ENCODE measurements at places on chromosomes 3 and 15.

DNA sequence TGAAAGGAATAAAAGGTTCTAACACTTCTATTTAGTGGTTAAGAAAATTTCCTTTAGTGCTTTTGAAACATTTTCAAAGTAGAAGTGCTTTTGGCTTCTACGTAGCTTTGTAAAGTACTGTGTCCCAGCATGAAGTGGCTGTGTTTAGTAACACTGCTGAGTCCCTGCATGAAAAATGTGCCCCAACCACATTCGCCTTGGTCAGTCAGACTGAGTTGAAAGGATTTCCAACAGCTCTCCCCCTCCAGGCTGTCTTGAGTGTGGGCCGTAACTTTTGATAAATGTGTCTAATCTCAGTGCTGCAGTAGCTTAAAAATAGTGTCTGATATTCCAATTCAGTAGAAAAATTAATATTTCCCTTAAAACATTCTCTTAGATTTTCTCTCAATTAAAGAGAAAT is 115.0 kb downstream of the NR1D2 start:
- no peak for DNase-seq

DNA sequence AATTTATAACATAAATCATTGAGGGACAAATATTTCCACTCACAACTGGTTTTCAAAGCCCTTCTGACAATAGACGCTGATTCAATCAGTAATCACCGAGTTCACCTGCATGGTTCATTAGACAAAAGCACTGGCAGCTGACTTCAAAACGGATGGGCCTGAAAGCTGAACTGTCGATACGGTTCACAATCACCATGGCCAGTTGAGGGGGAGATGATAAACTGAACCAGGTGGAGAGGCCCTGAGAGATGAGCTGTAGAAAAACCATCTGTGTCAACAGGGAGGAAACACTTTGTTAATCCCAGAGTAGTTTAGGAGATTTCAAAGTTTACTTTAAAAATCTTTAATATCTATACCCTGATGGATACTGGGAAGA is 75.0 kb downstream of the PEX5L start:
- DNase-seq = no peak

DNA sequence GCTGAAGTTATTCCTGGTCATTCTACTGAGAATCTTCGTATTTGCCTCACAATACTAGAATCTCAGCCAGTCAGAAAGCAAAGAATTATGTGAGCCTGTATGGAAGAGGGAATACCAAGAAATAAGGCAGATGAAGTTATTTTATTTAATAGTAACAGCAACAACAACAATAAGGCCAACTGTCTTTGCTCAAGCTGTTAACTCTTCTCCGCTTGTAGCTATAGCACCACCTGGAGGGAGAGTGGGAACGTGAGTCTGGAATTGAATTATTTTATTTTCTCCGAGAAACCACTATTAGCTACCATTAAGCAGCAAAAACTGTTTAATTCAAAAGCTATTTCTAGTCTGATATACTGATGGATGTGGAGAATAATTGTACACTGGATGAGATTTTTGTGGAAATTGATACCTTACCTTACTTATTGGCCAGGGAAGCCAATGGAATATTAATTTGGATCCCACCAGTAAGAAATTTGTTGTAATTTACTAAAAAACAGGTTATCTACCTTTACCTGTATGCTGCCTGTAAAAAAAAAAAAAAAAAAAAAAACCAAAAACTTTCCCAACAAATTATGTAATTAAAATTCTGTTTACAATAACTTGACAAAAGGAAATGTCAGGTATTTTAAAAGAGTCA is 50.1 kb downstream of the CALML4 start:
- DNase-seq = no peak

GRCh38 chr3:80492162-80492561 is 724.4 kb upstream of the ROBO1 start:
- no peak for DNase-seq

- no peak for DNase-seq
Observed at GRCh38 chr3:187120326-187120725, 19.0 kb downstream of the RPL39L start.

DNA sequence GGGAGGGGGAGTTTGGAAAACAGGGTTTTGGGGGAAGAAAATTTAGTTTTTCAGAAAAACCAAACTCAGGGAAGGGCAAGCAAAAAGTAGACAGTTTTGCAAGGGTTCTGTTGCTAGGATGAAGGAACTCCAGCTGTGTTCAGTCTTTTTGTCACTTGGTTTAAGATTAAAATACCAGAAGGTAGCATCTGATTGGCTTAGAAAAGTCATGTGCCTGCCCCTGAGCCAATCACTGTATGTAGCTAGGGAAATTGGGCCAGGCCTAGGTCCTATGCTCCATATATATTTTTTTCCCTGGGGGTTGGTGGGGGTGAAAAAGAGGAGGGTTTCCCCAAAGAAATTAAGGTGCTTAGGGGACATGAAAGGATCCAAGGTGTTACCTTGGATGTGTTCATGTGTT is 24.3 kb downstream of the CLDN11 start:
- no peak for DNase-seq

DNA sequence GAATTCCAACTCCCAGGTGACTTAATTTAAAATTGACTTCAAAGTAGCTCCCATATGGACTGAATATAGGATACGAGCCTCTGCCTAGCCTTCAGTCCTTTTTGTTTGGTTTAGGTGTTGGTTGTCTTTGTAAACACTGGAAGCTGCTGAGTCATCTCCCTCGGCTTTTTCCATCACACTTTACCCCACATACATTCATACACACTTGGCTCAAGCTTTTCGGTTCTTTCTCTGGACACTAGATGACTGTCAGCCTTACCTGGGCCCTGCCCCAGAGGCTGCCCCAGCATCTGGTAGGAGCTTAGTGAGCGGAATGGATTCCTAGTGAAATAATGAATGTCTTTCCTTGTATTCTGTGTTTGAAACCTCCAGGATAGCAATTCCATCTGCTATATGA is 201.5 kb upstream of the IL12A start:
- peak; percentile 68 for DNase-seq

GRCh38 chr3:194483850-194484249 is 3.0 kb downstream of the ATP13A3 start:
- peak; percentile 50 for DNase-seq

- peak; percentile 40 for DNase-seq
Observed at GRCh38 chr15:71294251-71294910, 179.1 kb downstream of the THSD4 start.

- no peak for DNase-seq
Observed at GRCh38 chr3:184756151-184757021, 44.5 kb upstream of the MAGEF1 start.

DNA sequence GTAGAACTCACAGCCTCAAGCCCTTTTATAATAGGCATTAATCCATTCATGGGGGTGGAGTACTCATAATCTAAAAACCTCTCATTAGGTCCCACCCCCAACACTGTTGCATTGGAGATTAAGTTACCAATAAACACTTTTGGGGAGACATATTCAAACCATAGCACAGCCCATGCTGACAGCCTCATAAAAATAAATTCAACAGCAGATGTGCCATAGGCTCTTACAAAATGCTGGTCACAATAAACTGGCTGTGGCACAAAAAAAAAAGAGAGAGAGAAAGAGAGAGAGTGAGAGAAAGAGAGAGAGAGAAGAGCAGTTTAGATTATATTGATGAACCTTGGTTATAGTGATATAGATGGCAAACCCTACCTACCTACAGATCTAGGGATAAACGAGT is 1000.9 kb downstream of the TUSC7 start:
- DNase-seq = no peak

DNA sequence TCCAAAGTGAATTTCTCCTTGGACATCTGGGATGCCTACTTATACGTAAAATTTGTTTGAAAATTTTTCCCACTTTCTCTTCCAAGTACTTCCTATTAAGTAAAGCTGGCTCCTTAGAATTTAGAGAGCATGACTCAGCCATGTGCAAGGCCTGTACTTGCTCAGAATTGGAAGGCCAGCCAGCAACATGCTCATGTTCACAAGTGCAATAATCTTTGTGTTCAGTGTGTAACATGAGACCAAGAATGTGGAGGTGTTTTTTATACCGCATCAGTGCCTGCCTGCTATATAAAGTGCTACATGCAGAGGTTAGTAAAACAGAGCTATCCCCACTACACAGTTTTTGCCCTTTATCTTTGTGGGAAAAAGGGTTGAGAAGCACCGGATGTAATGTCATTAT is 151.9 kb upstream of the FEZF2 start:
- no peak for DNase-seq

DNA sequence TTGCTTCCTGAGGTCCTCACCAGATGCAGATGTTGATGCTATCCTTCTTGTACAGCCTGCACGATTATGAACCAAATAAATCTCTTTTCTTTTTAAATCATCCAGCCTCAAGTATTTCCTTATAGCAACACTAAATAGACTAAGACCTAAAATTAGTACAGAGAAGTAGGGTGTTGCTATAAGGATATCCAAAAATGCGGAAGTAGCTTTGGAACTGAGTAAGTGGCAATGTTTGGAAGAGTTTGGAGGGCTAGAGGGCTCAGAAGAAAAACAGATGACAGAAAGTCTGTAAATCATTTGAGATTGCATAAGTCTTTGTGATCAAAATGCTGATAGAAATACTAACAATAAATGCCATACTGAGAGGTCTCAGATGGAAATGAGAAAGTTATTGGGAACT is 894.9 kb downstream of the DIPK2A start:
- DNase-seq = no peak

DNA sequence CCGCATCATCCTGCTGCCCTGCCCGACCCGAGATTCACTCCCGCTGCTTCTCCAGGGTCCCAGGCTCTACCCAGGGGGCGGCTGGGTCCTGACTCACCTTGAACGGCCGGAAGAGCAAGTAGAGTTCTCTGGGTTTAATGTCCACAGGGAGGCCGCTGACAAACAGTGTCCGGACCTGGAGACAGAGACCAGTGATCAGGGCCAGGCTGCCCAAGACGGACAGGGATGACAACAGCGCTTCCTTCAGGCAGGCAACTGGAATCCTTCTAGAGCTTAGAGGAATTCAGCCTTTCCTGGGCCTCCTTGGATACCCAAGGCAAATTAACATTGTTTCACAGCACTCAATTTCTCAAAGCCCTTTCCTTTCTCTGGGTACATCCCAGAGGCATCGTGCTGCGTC is 23.9 kb downstream of the RBPMS2 start:
- DNase-seq = no peak

DNA sequence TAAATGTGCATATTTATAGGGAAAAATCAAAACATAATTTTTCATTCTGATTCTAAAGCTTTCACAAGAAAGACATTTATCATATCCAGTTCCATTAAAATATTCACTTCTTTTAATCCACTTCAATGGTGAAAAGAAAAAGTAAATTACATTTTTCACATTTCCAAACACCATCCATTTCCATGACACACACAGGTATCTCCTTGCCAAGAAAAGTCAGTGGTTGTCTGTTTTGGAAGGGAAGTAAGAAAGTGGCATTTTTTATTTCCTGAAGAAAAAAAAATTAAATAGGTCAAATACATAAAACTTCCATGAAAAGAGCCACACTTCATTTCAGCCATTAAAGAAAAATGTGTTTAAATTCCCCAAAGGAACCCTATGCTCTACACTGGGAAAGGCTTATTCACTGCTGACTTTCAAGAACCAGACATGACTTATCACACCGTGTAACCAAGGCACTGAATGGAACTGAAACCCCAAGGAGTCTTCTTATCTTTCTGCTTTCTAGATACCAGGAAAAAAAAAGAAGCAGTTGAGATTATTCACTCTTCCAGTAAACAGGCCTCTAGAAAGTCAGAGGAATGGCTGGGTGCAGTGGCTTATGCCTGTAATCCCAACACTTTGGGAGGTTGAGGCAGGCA is 44.5 kb downstream of the OSBPL10 start:
- no peak for DNase-seq

DNA sequence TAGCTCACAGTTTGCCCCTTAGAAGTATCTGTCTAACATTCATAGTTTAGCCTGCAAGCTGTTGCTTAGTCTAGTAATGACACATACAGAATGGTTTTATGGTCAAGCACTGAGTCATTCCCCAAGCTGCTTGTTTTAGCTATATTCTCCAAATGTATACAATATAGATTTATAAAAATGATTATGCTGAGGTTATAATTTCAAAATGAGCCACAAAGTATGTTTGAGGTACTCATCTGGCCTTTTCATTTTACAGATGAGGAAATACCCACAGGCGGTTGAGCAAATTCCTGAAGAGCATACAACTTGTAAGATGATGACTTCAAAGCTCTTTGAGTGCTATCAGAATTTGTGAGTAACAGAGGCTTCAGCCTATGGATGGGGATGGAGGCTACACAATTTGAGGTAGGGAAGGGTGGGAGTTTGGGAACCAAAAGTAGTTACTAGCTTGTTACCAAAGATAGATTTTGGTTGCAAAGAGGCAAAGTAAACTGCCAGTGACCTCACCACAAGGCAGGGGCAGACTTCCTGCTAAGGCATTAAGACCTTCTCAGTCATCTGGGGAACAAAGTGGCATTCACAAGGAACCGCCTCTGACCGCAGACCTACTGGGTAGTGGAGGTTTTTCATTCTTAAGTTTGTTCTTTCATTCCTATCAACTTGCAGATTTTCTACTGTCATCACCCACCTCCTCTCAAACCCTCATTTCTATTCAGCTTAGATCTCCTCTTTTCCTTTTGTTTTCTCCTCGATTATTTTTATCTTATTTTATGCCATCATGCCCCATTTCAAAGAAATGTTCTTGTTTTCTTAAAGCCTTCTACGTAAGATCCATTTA is 257.2 kb upstream of the NECTIN3 start:
- DNase-seq = peak; percentile 91

- peak; percentile 40 for DNase-seq
Observed at GRCh38 chr3:159828542-159828943, 160.1 kb upstream of the IL12A start.

- no peak for DNase-seq
Observed at GRCh38 chr15:78768531-78769408, 42.5 kb downstream of the ADAMTS7 start.

DNA sequence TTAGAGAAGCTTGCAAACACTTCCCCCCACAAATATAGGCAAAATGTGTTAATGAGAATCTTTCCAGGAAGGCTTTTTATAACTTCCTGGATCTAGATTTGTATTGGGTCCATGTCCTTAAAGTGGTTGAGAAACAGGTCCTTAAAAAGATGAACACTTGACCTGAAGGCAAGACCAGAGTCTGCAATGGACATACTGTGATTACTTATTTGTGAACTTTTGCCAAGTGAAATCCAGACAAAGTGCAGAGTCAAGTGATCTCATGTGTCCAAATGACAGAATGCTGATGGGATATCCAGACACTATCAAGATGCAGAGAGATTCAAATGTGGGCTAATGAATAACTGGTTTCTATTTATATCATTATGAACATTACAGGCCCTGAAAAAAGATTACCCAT is 43.8 kb downstream of the FRMD4B start:
- DNase-seq = no peak

DNA sequence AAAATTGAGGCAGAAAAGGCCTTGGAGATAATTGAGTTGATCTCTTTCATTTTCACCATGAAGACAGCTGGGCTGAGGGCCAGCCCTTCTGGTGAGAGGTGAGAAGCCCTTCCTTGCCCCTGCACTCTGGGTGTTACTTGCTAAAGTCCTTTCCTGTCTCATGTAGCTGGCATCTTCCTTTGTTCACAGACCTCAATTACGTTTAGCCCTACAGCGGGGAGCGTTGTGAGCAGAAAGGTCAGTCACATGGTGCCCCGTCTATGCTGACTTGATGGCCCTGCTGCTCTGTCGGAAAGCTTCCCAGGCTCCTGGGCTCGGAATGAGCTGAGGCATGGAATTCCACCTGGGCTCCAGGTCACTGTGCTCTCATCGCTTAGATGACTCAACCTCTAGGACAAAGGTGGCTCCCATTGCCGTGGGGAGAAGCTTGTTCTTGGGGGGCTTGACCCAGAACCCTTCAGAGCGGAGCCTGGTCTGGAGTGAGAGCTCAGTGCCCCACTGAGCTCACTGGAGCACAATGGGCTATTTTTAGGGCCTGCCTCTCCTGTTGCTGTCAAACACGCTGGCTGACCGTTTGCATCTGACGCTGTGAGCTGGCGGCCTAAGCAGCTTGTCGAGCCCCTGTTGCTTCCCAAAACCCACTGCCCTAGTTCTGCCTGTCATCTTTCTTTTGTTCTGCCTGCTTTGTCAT is 47.0 kb downstream of the RPLP1 start:
- no peak for DNase-seq
